NCI-H1930 (cell line): ENCODE measurements at places on chromosomes 16 and 17.

GRCh38 chr16:5054876-5055865, 10.6 kb downstream of the C16orf89 start:
- DNase-seq, result no peak

DNA sequence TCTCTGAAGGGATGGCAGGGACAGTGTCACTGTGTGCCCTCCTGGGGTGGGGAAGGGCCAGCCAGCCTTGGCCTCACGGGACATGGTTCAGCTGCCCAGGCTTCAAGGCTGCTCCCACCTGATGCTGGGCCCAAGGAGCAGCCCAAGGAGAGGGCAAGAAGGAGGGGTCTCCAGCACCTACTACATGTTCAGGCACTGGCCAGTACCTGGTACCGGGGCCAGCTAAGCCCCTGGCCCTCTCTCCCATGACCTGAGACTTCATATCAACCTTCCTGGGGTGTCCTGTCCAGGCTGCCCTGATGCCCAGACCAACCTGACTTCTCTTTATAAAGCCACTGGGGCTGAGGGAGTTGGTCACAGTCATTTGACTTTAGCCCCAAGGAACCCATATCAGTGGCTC, 1.3 kb downstream of the USH1G start:
- DNase-seq, result no peak

DNA sequence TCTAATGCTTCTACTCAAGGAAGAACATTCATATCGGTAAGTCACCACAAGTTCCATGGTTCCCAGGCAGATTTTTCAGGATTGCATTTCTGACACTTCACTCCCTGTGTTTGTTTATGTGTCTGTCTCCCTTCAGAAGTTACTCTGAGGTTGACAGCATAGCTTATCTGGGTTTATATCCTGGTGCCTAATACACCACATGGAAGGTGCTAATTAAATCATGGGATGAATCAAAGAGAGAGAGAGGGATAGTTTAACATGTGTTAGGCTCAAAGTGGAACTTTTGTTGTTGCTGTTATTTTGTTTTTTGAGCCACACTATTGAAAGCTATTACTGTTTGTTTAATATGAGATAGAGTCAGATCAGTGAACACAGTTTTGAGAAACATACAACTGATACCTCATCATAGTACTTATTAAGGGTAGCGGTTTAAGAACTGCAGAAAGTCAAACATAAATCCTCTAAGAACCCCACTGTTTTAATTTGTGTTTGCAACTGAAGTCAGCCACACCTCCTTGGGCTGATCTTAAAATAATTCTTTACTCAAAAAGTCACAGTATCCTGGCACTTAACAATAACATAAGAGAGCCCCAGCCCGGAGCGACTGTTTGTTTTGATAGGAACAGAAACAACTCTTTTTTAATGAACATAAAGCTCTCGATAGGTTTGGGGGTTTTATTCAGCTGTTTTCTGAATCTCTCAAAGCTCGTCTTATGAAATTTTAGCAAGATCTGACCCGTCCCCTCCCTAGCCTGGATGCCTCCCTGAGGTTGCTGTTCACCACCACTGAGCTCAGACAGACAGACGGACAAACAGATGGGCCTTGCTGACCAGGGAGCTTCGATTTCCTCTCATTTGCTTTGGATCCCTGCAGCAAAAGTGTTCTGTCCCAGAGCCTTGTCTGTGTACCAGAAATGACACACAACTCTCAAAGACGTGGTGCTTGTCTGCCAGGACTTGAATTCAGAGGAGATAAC, 98.3 kb upstream of the MYOCD start:
- no peak for DNase-seq

- DNase-seq, result no peak
These were observed 4.6 kb downstream of the SMCR8 start for GRCh38 chr17:18319604-18320256.

DNA sequence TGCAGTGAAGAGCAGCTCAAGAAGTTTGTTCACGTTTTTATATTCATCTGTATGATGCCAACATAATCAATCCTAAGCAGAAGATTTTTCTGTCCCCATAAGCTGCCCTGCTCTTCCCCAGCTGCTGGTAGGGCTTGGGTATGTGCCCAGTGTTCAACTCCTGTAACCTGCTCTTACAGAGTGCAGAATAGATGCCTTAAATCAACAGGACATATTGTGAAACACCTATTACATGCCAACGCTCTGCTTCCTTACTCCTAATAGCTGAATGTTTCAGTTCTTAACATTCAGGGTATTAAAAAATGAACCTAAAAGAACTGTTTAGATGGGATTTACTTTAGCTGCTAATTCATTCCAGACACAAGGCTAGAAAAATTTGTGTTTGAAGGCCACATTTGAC, 190.9 kb downstream of the HS3ST3A1 start:
- no peak for DNase-seq

- DNase-seq, result no peak
These were observed 2.6 kb downstream of the ERI2 start for GRCh38 chr16:20803561-20804214.
